ENCODE measurements at places on chromosomes 7 and 10.

- no peak for DNase-seq
Measured at GRCh38 chr10:48506147-48506917, 98.5 kb downstream of the ARHGAP22 start.

DNA sequence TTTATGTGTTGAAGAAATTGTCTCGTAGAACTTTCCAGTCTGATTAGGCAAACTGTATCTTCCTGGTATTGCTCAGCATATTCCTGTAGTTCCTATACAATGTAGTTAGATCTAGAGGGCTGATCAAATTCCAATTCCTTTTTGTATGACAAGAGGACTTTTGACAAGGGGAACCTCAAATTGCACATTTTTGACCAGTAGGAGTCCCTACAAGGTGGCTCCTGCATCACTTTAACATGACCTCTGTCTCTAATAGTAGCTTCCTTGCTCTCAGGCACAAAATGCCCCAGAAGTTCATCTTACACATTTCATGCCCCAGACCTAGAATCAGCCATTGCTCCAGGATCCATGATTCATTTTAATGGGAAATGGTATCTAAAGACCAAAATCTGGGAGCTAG is 18.7 kb downstream of the HERPUD2 start:
- no peak for DNase-seq

GRCh38 chr10:80739963-80740715 is 202.4 kb downstream of the SH2D4B start:
- DNase-seq, result no peak

- DNase-seq, result no peak
Measured at GRCh38 chr7:15600298-15600697, 38.5 kb upstream of the AGMO start.

- no peak for DNase-seq
Measured at GRCh38 chr7:117014099-117014656, 60.9 kb downstream of the ST7 start.

- no peak for DNase-seq
Measured at GRCh38 chr7:104272767-104273384, 55.5 kb upstream of the LHFPL3 start.

DNA sequence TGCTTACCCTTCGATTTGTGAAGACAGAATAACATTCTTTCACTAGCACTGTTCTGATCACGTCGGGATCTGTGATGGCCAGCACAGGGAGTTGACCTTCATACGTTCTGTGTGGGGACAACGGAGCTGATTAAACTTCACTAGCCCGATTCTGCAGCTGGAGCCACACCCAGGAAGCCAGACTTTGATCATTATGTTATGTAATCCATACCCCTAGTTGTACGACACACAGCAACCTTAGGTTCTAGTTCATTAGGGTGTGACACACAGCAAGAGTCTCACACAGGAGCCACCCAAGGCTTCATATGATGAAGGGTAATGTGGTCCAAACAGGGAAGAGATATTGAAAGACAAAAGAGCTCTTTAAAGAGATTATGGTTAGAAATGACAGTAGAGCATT is 7.2 kb downstream of the CYP3A5 start:
- DNase-seq, result no peak

DNA sequence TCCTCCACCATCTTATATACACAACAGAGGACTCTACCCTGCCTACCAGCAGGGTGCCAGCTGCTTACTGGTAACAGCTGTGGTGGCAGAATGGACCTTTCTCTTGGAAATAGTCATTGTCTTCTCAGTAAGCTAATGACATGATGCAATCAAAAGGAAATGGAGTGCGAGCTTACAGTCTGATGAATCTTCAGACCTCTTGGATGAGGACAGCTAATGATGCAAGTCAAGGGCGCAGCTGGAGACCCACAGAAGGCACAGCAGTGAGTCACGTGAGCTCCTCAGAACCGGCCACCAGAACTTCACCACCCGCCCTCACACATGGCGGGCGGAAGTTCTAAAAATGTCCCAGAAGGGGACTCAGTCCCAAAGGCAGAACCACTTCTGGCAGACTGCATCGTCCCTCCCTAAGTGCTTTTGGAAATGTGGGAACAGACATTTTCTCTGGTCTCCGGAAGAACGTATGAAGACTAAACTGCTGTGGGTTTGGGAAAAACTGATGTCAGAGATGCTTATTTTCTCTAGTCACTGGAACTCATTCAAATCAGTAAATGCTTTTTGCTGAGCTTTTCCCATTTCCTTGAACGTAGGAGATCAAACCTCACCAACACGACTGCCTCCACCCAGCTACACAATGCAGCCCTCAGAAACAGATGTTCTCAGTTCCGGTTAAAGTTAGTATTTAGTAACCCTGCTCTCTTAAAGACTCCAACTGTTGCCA is 96.4 kb downstream of the FAS start:
- DNase-seq, result peak; percentile 94

- no peak for DNase-seq
Measured at GRCh38 chr10:48378675-48379074, 72.2 kb downstream of the MAPK8 start.

DNA sequence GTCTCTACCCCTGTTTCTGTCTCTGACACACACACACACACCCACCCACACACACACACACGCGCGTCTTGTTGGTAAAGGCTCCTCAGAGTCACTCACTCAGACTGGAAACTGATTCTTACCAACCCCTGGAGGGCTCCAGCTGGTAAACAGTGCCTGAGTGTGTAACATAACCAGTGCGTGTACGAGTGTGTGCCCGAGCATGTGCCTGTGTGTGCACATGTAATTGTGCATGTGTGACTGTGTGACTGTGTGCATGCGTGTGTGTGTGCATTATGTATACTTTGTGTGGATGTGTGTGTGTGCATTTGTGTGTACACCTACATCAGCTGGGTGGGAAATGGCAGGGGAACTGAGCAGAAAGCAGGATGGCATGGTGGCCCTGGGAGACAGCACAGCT is 317.1 kb downstream of the WDR37 start:
- DNase-seq, result no peak

DNA sequence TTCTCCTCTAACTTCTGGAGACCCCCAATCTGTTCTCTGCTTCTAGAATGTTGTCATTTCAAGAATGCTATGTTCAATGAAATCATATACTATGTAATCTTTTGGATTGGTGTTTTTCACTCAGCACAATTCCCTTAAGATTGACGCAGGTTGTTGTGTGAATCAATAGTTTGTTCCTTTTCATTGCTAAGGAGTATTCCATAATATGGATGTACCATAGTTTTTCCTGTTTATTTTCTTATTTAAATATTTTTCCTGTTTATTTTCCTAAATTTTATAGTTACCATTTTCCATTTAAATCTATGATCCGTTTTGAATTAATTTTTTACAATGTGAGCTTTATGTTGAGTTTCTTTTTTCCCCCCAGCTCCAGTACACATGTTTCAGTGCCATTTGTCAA is 604.5 kb downstream of the SUGCT start:
- DNase-seq, result no peak

DNA sequence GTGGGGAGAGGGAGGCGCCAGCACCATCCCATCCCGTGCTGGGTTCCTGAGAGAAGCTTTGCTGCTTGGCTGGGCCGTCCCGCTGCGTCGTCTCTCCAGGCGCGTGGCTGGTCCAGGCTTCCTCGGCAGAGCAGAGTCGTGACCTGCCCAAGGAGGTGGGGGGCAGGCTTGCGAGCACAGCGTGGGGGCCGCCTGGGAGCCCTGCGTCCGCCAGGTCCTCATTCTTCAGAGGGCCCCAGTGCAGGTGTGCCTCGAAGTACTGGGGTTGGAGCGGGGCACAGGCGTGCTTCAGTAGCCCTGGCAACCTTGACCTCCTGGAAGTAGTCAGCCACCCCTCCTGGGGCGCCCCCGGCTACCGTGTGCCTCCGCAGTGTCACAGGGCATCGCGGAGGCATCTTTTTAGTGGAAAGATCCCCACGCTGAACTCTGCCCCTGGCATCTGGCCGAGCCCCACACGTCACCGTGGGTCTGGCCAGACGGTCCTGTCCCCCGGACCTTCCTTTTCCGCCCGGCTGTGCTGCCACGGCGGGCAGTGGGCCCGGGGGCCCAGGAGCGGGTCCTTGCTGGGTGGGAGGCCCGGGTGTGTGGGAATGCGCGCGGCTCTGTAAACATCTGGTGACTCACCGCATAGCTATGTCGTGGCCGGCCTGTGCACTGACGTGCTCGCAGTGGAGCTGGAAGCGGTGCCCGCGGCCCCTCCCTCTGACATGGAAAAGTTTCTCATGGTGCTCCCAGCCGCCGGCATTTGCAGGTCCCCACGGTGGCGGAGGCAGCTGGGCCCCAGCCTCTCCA is 6.4 kb downstream of the MAFK start:
- DNase-seq, result peak; percentile 93

DNA sequence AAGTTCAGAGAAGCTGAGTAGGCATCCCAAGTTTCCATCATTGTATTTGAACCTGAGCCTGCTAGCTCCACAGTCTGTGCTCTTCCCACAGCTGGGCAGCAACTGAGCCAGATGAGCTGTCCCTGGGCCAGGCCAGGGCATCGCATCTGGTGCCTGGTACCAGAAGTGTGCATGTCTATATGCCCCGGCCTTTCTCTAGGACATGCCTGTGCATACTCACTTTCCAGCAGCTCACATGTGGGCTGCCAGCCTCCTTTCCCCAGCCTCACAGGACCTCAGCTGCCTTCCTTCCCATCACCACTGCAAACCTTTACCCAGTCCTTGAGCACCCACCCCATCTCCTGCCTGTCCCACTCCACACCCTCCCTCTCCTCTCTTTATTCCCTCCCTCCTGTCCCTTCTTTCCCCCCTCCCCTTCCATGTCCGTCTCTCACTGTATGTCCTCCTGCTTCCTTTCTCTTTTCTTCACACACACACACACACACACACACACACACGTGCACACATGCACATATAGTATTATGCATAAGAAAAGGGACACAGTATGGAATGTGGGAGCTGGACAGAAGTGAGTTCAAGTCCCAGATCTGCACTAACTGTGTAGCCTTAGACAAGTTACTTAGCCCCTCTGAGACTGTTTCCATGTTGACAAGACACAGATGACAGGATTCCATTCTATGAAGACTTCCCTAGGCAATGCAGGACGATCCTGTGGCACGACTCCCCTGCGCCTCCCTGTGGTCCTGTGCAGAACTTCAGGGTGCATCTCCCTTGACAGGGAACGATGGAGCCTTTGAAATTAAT is 10.9 kb downstream of the CDHR1 start:
- DNase-seq, result no peak

GRCh38 chr10:113965077-113965476 is 78.6 kb upstream of the ADRB1 start:
- no peak for DNase-seq

DNA sequence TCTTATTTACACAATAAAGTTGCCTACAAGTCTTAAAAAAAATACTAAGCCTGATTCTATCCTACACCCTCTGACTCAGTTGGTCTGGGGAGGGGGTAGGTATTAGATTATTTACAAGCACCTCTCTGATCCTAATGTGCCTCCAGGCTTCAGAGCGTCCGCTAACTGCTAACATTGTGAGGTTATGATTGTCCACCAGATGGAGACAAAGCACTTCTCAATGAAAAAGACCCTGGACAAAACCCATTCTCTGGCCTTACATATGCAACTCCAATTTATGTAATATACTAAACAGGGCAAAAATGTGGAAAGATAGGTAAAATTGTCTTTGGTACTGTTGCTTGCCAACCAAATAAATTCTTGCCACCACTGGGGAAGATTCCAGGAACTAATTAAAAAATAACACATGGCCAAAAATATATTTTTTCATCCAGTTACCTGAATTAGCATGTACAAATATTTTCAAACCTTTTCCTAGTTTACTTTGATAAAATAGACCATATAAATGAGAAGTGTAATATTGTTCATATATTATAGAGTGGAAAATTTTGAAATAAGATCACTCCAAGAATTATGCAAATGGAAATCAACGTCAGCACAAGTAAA is 92.4 kb downstream of the KIF20B start:
- peak; percentile 51 for DNase-seq

GRCh38 chr7:67625257-67625737 is 628.7 kb downstream of the TYW1 start:
- DNase-seq, result peak; percentile 42

DNA sequence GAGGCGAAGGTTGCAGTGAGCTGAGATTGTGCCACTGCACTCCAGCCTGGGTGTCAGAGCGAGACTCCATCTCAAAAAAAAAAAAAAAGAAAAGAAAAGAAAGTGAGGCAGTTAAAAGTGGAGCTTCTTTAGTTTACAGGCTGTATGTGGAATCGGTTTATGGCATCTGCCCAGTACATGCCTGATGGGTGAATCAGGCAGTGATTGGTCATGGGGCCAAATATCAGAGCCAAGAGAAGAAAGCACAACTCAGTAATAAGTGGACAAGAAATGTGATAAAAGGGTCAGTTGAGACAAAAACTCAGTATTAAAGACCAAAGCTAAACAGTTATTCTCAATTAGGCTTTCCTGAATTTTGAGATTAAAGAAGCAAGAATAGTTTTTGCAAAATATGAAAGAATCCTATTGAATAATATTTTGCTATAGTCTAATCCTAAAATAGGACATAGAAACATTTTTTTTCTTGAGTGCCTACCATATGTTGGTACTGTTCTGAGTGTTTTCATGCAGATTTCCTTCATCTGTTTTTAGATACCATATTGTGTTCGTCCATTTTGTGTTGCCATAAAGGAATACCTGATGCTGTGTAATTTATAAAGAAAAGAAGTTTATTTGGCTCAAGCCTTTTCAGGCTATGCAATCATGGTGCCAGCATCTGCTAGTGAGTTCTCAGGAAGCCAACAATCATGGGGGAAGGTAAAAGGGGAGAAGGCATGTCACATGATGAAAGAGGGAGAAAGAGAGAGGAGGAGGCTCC is 14.4 kb downstream of the CDC14C start:
- DNase-seq, result peak; percentile 50

GRCh38 chr7:141652691-141653090 is 49.3 kb downstream of the DENND11 start:
- no peak for DNase-seq

All from fibroblast of skin of left biceps (primary cell).